Cardiac fibroblast (primary cell): ENCODE measurements at places on chromosomes 3 and 15.

DNA sequence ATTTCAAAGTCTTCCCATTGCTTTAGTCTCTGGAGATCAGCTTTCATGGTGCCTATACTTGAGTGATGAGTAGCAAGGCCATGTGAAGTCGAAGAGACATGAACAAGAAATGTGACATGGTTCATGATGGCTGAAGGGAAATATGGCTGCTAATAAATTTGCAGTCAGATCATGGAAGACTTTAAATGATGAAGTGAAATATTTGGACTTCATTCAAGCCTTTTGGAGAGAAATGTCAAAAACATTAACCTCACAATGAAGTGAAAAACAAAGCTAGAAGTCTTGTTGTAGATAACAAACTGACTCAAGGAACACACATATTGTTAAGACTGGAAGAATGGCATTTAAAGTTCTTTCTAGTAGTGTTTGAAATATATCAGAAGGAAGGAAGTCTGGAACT is 120.3 kb upstream of the CCDC54 start:
- no peak for DNase-seq

DNA sequence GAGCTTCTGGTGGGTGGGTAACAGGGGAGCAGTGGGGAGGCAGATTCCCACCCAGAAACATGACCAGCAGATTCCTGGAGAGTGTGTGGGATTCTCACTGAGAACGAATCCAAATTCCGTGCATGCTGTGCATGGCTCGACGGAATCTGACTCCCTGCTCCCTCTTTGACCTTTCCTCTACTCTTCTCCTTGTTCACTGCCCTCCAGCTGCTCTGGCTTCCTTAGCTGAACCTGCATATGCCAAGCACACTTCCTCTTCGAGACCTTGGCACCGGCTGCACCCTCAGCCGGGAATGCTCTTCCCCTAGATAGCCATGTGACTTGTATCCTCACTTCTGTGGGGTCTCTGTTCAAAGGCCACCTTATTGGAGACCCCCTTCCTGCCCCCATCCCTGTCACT is 6.3 kb downstream of the INSYN1 start:
- peak; percentile 44 for DNase-seq

GRCh38 chr15:25368850-25369249 is 70.0 kb downstream of the UBE3A start:
- no peak for DNase-seq

DNA sequence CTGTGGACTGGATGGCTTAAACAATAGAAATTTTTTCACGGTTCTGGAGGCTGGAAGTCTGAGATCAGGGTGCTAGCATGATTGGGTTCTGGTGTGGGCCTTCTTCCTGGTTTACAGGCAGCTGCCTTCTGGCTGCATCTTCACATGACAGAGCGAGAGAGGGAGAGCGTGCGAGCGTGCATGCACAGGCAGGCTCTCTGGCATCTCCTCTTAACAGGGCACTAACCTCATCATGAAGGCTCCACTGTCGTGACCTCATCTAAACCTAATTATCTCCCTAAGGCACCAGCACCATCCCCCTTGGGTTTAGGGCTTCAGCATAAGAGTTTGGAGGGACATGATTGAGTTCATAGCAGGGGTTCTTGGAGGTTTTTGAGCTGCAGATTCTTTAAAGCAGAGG is 292.0 kb upstream of the C2CD4B start:
- no peak for DNase-seq

GRCh38 chr3:52289747-52290595 is 2.3 kb downstream of the GLYCTK start:
- no peak for DNase-seq

- DNase-seq, result no peak
Measured at GRCh38 chr15:41979493-41980266, 7.3 kb upstream of the EHD4 start.

DNA sequence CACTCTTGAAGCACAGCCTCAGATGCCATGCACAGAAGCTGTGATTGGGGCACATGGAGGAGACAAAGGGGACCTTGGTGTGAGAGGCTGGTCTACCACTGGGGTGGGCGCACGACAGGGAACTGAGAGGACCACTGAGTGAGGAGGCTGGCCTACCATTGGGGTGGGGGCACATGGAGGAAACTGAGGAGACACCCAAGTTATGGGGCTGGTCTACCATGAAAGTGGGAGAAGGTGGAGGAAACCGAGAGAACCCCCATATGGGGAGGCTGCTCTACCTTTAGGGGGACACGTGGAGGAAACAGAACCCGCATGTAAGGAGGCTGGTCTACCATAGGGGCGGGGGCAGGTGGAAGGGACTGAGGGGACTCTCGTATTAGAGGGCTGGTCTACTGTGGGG is 153.4 kb downstream of the FBLN2 start:
- no peak for DNase-seq

DNA sequence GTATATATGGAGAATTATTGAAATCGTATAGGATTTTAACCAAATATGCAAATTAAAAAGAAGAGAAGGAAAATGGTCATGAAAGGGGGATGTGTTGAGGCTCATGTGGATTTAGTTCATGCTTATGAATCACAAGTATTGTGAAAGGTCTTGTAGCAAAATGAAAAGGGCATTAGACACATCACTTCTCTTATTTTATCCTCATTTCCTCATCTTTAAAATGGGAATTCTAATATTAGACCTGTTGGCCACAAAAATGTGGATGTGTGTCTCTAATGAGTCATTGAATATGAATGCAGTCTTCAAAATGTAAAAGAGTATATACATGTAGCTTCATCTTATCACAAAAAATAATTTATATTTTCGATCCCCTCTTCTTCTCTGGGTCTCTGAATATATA is 14.9 kb upstream of the ALCAM start:
- peak; percentile 83 for DNase-seq

DNA sequence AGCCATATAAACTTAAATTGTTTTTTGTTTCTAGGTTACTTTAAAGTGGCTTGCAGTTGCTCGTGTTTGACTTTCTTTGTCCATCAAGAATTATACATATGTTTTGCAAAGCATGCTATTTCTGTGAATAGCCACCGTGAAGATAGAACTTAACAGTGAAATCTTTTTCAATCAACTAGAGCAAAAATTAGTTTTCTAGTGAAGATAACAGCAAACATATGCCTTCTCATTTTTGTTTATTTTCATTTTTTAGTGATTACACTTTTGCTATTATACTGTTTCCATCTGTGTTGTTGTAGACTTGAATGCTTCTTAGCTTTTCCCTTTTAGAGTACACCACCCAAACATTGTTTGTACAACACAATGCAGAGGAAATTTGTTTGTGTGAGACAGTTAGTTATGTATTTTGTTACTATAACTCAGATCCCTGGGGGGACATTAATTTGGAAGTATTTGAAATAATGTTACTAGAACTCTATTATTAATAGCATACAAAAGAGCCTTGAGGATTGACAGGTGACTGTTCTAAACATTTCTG is 62.8 kb downstream of the CRYBG3 start:
- no peak for DNase-seq

DNA sequence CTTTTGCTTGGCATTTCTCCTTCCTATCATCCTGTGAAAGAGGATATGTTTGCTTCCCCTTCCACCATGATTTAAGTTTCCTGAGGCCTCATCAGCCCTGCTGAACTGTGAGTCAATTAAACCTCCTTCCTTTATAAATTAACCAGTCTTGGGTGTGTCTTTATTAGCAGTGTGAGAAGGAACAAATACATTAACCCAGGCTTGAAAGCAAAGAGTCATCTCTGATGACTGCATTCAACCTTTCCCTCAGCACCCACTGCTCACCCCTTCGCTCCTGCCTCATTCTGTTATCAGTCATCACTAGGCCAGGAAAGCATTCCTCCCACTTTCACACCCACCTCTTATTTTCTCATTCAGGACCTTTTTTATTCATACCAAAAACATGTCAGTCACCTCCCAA is 59.6 kb upstream of the CASR start:
- DNase-seq, result no peak

DNA sequence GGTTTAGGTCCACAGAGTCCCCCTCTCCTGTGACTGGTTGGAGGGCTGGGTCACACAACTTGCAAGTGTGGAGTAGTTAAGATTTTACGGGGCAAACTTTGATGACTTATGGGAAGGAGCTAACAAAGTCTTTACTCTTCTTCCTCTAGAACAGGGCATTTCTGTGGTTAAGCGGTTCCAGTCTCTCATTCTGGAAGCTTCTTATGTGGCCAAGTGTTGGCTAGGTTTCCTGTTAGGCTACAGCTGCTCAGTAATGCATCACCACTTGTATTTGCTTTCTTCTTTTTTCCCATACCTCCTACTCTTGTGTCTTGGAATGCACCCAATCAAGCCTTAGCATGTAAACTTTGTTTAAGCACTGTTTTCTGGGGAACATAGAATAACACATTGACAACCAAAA is 100.6 kb upstream of the PLAAT1 start:
- DNase-seq, result no peak

- peak; percentile 86 for DNase-seq
Measured at GRCh38 chr3:186540221-186540834, 3.9 kb downstream of the CRYGS start.

DNA sequence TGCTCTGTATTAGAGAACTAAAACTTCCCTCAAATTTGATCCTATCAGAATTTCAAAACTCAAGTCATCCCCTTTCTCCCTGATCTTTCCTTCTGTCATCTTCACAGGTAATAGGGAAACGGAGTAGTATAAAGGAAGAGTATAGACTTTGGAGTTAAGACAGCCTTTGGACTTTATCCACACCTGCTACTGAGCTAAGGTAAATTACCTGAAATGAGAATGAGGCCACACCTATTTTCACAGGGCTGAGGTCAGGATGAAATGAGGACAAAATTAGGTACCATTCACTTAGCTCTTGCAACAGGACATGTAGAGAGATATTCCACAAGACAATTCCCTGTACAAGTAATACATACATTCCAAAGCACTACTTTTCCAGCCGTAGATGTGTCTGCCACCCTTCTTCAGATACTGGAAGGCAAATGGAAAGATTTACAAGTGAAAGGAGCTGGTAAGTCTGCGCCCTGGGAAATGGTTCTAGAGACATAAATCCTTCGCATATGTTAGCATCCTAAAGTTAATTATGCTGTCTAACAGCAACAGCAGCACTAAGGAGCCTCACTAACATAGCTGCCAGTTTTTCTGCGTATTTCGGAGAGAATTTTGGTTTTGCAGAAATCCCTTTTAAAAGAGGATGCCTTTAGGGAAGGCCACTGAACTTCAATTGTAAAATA is 461.8 kb downstream of the SHQ1 start:
- DNase-seq, result no peak

- DNase-seq, result peak; percentile 52
Measured at GRCh38 chr15:55916666-55917409, 76.6 kb downstream of the NEDD4 start.

DNA sequence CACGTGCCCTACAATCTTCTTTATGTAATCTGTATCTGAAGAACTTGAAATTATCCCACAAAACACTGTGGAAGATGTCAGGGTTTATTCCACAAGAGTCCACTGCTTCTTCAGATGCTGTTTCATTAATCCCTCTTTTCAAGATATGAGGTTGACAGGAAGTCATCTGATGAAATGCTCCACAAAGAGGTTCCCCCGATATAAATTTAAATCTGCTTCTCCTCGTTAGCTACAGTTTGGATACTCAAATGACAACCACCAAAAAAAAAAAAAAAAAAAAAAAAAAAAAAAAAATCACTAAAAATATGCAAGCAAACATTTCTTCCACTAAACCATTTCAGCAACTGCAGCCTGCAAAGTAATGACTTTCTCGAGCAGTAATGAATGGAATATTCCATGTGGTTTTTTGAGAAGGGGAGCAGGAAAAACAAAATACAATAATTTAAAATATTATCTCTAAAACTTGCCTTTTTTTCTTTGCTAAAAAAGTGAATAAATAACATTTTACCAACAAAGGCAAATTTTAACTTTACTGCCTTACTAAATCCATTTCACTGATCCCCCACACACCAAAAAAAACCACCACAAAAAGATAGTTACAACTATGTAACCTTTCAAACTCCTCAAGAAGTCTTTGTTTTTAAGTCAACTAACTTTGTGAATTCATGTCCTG is 37.8 kb downstream of the DLG1 start:
- DNase-seq, result no peak

- DNase-seq, result no peak
Measured at GRCh38 chr3:171944118-171945016, 95.0 kb upstream of the FNDC3B start.

GRCh38 chr3:33879540-33879939 is 81.1 kb downstream of the PDCD6IP start:
- DNase-seq, result no peak

DNA sequence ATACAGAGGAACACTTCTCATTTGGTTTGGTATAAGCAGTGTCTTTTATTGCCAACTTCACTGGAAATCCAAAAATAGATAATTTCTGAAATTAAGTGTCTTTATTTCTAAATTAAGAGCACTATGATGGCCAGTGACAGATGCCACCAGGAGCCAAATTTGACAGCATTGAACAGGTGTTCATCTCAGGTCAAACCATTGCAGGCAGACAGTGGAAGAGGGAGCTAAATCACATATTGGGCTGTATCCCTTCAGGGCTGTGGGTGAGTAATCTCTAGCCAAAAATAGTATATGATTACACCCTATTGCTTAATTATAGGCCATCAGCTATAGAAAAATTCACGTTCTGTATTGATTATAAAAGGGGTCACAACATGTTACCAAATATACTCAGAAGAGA is 457.7 kb downstream of the NAALADL2 start:
- DNase-seq, result no peak

- DNase-seq, result no peak
Measured at GRCh38 chr3:117786349-117786748, 1076.8 kb downstream of the TUSC7 start.

GRCh38 chr15:38844736-38845135 is 280.1 kb upstream of the RASGRP1 start:
- no peak for DNase-seq

DNA sequence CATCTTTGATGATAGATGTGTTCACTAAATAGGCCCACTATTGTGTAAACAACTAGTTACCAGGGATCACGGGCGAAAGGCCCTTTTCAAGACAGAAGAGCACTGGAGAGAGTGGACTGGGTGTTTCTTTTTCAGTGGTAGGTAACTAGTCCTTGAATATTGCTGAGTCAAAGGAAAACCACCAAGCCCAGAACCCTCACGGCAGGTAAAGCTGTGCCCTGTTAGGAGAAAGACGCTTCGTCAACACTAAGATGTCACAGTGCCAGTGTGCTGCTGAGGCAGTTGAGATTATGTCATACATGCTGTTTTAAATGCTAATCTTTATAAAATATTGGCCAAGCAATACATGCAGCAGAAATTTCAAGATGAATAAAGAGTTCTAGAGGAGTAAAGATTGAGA is 578.6 kb downstream of the PYDC2 start:
- DNase-seq, result no peak

DNA sequence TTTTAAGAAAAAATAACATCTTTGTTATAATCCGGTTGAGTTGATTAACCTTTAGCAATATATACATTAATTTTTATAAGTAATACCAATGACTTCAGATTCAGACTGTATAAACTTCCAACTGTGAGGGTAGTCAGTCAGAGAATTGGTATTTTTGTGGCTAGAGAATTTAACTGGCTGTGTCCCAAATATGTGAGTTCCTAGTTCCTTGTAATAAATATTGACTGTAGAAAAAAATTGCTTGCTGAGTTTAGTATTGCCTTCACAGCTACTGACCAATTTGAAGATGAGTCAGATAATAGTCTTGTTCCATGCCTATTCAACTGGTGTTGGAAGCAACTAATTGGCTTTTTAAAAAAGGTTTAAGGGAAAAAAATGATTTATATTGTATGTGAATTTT is 210.8 kb downstream of the GAP43 start:
- peak; percentile 50 for DNase-seq
